ENCODE measurements at places on chromosomes 12 and 14. TPM values are rescaled to one million over a fixed set of nuclear protein-coding genes. Genes with fewer than 3 reads are reported as not detected.

CIT gene
- 27.0 TPM for total RNA-seq

TOX4 gene
- total RNA-seq, result 67.8 TPM

SLC38A4 gene
- 0.34 TPM for total RNA-seq

PITPNM2 gene
- total RNA-seq, result 23.7 TPM

FITM1 gene
- total RNA-seq, result 7.4 TPM

KLRD1 gene
- 60.0 TPM for total RNA-seq

GALNT8 gene
- 1.6 TPM for total RNA-seq

PPM1H gene
- total RNA-seq, result 1.2 TPM

ANKS1B gene
- 5.5 TPM for total RNA-seq

PLCZ1 gene
- not detected for total RNA-seq

SERPINA12 gene
- total RNA-seq, result not detected

TMEM132D gene
- not detected for total RNA-seq

ISCA2 gene
- 24.1 TPM for total RNA-seq

VWF gene
- 495 TPM for total RNA-seq

PMEL gene
- total RNA-seq, result 1.6 TPM

LYZ gene
- 464 TPM for total RNA-seq

NXPH4 gene
- total RNA-seq, result 0.28 TPM

ISCU gene
- total RNA-seq, result 98.9 TPM

Measured in spleen (tissue), 13 donors.